ENCODE measurements at places on chromosomes 12 and 14. TPM values are rescaled to one million over a fixed set of nuclear protein-coding genes. Genes with fewer than 3 reads are reported as not detected.

RPL10L gene
- total RNA-seq = not detected

ZNF385A gene
- total RNA-seq = 5.9 TPM

CCDC198 gene
- not detected for total RNA-seq

PAWR gene
- total RNA-seq = 142 TPM

ZNF219 gene
- 19.9 TPM for total RNA-seq

MYL2 gene
- not detected for total RNA-seq

SYNJ2BP gene
- total RNA-seq = 13.6 TPM

CPNE6 gene
- total RNA-seq = not detected
